NCI-H526 (cell line): ENCODE measurements at places on chromosomes 2 and 18.

- DNase-seq = no peak
These were observed 72.8 kb downstream of the PHLPP1 start for GRCh38 chr18:62788111-62788510.

DNA sequence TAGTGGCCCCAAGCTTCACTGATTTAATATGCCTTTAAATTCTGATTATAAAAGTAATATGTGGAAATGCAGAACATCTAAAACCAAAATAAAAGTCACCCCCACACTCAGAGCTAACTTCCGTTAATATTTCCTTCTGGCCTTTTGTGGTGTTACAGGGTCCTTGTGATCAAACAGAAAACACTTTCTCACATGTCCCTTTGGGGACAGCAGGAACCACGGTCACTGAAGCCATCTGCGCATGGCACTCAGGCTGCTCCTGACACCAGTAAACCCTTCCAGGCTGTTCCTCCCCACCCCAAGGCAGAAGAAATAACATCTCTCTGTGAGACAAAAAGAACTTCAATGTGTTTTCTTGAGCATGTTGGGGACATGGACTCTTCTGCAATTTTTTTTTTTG lies 25.1 kb upstream of the GPR17 start:
- DNase-seq = no peak

DNA sequence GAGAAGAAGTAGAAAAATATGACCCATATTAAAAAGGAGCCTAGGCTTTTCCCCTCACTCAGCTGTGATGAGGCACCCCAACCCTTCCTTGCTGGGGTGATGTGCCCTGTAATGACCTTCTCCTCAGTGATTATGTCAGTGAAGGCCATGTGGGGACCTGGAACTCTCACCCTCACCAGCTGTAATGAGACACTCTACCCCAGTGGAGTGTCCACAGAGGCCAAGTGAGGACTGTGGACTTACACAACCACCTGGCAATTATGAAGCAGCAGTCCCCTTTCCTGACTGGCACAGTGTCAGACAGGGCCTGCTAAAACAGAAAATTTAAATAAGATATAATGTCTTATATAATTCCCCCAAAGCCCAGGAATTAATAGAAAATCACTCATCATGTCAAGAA lies 54.2 kb downstream of the SEMA4F start:
- DNase-seq = no peak

DNA sequence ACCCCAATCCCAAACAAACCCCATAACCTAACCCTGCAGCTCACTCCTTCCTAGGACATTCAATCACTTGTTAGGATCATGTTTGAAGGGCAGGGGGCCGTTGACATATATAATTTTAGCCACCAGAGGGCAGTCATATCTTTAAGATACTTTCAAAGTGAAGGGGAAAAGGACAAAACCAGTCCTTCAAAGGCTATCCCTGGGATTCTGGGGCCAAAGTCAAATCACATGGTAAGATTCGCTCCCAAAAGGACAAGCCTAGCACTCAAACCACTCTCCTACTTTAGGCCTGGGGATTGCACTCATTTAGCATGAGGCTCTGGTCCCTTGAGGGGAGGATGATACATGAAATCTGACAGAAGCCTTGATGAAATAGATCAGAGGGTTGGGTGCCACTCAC lies 44.6 kb downstream of the HAUS1 start:
- peak; percentile 38 for DNase-seq

GRCh38 chr2:73928963-73929347 lies 2.3 kb downstream of the DGUOK start:
- no peak for DNase-seq

DNA sequence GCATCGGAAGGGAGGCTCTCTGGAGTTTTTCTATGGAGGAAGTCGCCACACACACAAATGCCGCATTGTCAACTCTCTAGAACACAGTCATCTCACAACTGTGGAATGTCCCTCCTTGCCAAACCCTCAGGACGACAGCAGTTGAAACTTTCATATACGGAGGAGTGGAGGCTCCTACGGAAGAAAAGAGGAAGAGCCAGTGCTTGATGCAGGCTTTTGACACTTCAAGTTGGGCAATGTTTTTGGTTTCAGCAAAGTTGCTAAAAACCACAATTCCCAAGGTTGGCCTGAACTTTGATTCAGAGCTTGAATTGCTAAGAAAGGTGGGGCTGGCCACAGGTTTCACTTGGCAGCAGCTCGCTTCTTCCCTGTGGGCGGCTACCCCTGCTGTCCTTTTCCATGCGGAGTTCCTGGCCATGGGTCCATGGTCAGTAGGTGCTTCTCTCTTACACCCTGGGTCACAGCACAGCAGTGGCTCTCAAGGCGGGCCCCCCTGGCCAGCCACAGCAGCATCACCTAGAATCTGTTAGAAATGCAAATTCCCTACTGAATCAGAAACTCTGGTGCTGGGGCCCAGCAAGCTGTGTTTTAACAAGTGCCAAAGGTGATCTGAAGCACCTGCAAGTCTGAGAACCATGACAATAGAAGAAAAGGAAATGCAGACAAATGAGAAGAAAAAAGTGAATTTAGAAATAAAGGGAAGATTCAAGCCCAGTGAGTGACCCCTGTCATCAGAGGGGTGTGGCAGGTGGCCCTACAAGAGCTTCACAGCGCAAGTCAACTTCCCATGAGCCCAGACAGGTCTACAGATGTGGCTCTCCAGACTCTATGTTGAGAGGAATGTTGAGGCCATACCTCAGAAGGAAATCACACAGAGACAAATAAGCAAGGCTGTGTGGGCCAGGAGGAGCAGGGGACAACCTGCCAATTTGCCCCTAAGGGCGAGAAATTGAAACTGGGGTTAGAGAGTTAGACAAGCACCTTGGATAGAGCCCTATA lies 856.4 kb downstream of the RNF144A start:
- DNase-seq = no peak

DNA sequence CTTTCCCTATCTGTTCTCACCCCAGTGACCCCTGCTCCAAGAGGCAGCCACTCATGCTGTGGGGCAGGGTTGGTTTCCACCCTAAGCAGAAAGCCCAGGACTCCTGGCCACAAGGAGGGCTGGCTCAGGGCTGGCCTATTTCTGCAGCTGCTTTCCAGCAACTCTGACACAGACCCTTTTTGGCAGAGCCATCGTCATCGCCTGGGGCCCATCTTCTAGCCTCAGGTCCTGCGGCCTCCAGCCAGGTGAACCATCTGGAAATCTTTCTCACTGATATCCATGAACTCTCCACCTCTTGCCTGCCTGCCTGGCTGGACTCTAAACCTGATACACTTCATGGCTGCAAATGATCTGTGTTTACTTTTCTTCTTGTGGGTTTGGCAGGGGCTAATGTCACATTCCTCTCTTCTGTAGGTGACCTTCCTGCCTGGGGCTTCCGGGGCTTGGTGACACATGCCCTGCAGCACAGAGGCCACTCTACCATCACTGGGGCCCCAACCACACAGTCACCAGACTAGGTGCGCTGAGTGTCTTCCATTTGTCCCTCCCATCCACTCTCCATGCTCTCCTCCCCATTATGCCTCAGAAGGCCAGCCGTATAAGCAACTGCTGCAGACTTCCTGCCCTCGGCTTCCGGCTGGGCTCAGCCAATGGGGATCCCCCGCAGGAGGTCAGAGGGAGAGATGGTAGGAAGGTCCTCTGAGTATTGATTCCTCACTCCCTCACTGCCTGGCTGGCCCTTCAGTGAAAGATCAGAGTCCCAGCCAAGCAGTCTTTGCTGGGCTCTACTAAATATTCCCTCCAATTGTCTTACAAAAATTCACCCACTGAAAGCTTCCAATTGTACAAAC lies 9.7 kb upstream of the COPS8 start:
- DNase-seq = no peak

GRCh38 chr2:89848763-89849368 lies 1157.4 kb downstream of the RPIA start:
- DNase-seq = no peak

- DNase-seq = no peak
These were observed 484.4 kb upstream of the REG3G start for GRCh38 chr2:78541088-78541450.

DNA sequence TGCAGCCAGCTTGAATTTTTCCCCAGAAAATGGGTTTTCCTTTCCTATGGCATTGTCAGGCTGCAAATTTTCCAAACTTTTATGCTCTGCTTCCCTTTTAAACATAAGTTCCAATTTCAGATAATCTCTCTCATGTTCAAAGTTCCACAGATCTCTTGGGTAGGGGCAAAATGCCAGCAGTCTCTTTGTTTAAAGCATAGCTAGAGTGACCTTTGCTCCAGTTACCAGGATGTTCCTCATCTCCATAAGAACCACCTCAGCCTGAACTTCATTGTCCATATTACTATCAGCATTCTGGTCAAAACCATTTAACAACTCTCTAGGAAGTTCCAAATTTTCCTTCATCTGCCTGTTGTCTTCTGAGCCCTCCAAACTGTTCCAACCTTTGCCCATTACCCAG lies 68.3 kb downstream of the SGPP2 start:
- no peak for DNase-seq

DNA sequence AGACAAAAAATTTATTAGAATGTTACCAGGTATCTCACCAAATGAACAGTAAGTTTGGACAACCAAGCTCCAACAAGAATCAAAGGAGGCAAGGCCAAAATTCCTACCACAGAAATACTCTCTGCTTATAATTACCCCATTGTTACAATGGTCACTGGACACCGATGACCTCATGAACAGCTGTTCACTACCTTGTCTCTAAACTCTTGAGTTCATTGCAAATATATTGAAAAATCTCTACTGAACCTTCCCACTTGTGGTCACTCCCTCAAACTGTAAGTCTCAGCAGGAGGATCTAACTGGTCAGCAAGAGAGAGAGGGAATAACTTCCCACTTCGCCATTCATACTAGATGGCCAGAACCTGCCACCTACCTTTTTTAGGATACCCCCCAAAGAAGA lies 50.0 kb downstream of the ERBB4 start:
- DNase-seq = no peak

GRCh38 chr2:218648088-218648786 lies 11.2 kb downstream of the ZNF142 start:
- DNase-seq = peak; percentile 16

DNA sequence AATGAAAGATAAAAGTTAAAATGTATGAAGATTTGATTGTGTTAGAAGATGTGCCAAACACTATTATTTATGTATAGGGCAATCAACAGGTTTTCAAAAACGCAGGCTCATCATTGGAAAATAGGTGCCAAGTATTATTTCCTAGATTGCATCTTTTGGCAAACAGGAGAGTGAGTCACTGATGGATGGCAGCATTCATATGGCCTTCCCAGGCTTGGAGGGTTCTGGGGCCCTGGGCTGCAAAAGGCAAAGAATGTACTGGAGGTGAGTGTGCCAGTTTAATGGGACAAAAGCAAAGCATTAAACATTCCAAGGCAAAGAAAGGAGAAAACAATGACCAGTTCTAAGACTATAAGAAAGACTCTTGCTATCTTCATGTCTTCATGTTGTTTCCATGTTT lies 379.4 kb downstream of the RIT2 start:
- no peak for DNase-seq

GRCh38 chr18:63762518-63762917 lies 12.7 kb upstream of the SERPINB7 start:
- no peak for DNase-seq
